ENCODE measurements at places on chromosomes 7 and 10.

GRCh38 chr7:50751146-50751545 lies 31.6 kb downstream of the GRB10 start:
- no peak for DNase-seq

DNA sequence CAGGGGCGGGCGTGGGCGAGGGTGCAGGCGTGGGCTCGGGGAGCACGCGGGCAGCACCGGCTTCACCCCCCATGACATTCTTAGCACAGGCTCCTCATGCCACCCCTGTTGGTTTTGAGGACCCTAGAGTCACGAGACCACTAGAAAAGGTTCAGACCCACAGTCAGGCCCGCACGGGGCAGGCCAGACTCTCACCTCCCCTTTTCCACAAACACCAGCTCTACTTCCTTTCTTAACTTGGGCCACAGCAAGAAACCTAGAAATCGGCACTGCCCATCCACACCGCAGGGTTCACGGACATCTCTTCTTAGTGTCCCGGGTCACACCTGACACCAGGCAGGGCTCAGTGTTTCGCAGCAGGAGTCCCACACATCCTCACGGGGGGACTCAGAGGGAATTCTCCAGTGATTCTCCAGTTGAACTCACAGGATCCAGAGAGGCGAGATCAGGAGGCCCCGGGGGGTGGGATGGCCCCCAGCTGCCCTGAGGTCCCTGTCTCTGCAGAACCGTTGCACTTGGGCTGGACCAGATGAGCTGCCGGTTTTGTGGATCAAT lies 52.0 kb downstream of the JAKMIP3 start:
- DNase-seq: no peak

DNA sequence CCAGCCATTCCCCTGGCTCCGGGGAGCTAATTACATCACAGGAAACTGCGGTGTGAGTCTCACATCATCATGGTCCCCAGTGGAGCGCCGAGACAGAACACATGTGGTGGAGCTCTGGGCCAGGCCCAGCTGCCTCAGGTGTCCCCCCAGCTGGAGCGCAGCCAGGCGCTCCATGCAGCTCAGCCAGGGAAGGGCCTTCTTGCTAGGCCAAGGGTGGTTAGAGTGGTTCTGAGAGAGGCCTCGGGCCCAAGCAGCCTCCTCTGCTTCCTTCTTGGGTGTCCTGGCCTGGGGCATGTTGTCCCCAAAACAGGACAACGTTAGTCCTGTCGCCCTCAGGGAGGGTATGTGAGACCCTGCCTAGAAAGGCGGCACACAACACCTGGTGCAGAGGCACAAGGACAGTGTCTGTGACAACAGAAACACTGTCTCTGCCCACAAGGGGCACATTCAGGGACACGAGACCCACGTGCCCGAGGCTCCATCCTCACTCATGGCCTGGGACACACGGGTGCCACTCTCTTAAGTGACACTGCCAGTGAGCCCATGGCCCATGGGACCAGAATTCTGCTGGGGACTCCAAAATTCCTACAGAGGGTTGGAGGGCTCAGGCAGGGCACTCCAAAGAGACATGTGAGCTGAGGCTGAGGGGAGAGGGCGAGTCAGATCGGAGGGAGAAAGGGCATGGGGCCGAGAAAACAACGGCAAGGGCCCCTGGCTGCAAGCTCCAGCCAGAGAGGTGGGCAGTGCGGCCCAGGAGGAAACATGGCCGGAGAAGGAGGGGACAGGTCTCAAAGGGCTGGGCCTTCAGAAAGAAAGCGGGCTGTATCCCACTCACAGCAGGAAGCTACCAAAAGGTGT lies 37.0 kb upstream of the RET start:
- no peak for DNase-seq

DNA sequence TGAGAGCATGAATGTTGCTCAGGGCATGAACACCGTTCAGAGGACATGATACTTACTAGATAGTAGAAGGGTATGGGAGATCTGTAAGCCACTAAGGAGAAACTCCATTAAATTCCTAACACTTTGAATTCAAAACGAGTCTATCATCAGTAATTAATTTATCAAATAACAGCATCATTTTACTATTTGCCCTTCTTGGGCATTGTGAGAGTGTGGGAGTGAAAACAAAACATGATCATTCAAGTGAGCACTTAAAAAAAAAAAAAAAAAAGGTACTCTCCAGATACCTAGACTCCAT lies 20.5 kb upstream of the ASB15 start:
- DNase-seq: no peak

GRCh38 chr10:71243756-71244395 lies 31.5 kb downstream of the UNC5B start:
- DNase-seq: no peak

- DNase-seq: no peak
Observed at GRCh38 chr10:78959217-78959923, 109.4 kb upstream of the ZMIZ1 start.

- no peak for DNase-seq
Observed at GRCh38 chr10:95835149-95835860, 72.5 kb upstream of the CC2D2B start.

- DNase-seq: no peak
Observed at GRCh38 chr10:6642876-6643275, 62.8 kb upstream of the PRKCQ start.

DNA sequence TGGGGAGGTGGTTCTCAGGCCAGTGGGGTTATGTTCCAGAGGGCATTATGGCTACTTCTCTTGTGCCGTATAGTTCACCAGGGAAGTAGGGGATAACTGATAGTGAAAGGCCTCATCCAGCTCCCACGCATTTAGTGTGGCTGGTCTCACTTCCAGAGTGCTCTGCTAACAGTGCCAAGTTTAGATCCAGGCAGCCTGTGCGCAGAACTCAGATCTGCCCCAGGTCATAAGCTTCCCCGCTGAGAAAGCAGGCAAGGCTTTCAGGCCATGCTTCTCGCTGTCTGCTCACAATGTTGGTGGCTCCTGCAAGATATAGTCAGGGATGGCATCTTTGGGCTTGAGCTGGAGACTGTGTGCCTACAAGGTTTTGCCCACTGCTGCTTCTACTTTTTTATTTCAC lies 11.3 kb downstream of the AGK start:
- no peak for DNase-seq

GRCh38 chr7:132072873-132073272 lies 503.4 kb downstream of the PLXNA4 start:
- DNase-seq: no peak

DNA sequence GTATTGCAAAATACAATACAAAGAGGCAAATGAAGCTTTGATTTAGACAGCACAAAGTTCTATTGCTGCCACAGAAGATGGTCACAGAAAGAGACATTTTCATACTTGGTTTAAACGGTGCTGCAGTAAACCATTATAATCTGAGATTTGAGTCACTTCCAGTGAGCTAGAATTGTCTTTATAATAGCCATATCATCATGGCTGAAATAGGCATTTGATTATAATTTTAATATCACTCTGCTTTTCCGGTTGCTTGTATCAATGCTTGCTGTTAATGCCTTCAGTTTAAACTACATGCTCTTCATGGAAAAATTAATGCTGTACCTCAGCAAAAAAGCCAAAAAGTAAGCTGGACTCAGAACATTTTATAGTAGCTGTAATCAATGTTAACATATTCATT lies 48.5 kb downstream of the CPEB3 start:
- DNase-seq: no peak

DNA sequence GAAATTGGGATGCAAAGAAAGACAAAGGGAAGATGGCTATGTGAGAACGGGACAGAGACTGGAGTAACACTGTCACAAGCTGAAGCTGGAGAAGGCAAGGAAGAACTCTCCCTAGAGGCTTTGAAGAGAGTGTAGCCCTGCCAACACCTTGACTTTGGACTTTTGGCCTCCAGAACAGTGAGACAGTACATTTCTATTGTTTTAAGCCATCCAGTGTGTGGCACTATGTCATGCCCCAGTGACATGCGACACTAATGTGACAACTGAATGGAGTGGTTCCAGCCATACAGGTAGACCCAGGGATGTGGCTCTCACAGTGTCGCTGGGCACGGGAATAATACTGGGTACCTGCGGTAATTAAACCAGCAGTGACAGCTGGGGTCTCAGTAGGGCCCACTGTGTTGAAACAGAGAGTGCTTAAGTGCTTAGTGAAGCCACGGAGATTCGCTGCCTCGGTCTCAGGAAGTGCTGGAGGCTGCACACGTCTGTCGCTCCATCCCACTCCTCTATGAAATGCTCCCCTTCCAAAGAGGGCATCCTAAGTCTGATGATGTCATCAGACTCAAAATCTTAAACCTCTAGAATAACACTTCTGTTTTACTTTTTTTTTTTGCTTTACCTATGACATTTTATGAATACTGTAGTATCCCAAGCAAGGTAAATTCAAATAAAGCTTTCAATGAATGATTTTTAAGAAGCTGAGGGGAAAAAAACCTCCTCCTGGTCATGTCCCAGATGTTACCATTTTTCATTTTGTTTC lies 154.6 kb upstream of the RHEB start:
- no peak for DNase-seq

- no peak for DNase-seq
Observed at GRCh38 chr10:69172241-69172982, 7.6 kb upstream of the SUPV3L1 start.
